Esophagus (tissue), 2 donors: ENCODE measurements at places on chromosomes 5 and 9. TPM values are rescaled to one million over a fixed set of nuclear protein-coding genes. Genes with fewer than 3 reads are reported as not detected.

Gene HAVCR2
- polyA plus RNA-seq: 0.91 TPM

Gene PCDHB3
- polyA plus RNA-seq: 0.10 TPM

Gene PLAC8L1
- 0.22 TPM for polyA plus RNA-seq

Gene FAM81B
- polyA plus RNA-seq: not detected

Gene MSANTD3
- polyA plus RNA-seq: 9.1 TPM

Gene LRRC14B
- polyA plus RNA-seq: not detected

Gene FOXD4L5
- 0.06 TPM for polyA plus RNA-seq

Gene TAF11L10
- not detected for polyA plus RNA-seq

Gene SEMA6A
- polyA plus RNA-seq: 1.4 TPM

Gene SHB
- 14.7 TPM for polyA plus RNA-seq
